Mesenchymal stem cell (in vitro differentiated cells and primary cell): ENCODE measurements at places on chromosomes 2 and 18.

DNA sequence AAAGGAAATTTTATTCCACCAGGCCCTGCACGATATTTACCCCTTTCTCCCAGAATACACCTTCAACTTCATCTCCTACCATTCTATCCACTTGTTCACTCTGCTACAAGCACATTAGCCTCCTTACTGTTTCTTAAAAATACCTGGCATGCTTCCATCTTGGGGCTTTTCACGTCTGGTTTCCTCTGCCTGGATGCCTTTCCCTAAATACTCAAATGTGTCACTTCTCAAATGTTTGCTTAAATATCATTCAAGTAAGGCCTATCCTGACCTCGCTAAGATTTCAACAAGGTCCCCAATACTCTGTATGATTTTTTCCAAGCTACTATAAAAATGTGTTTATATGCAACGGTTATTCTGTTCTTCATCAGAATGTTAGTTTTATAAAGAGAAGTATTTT is 433.0 kb upstream of the CHAC2 start:
- no peak overlapping the region for H3K4me3 ChIP-seq
- no peaks in the 10 kb centered on the region for H3K4me1 ChIP-seq
- no peak overlapping the region for H3K27ac ChIP-seq
- H3K36me3 ChIP-seq = no peaks in the 10 kb centered on the region
- no peak for DNase-seq
- no peaks in the 10 kb centered on the region for H3K27me3 ChIP-seq

GRCh38 chr18:57275111-57275510 is 77.2 kb upstream of the ST8SIA3 start:
- H3K4me3 ChIP-seq = no peak overlapping the region
- peaks cover 2% of the 10 kb centered on the region for H3K4me1 ChIP-seq
- peaks cover 44% of the 10 kb centered on the region for H3K27me3 ChIP-seq
- no peak overlapping the region for H3K27ac ChIP-seq
- DNase-seq = no peak

- H3K27me3 ChIP-seq = peaks cover 12% of the 10 kb centered on the region
- no peaks in the 10 kb centered on the region for H3K4me1 ChIP-seq
- DNase-seq = no peak
- H3K27ac ChIP-seq = no peak overlapping the region
- H3K4me3 ChIP-seq = no peak overlapping the region
These were observed 78.8 kb downstream of the HNRNPLL start for GRCh38 chr2:38523728-38524437.

DNA sequence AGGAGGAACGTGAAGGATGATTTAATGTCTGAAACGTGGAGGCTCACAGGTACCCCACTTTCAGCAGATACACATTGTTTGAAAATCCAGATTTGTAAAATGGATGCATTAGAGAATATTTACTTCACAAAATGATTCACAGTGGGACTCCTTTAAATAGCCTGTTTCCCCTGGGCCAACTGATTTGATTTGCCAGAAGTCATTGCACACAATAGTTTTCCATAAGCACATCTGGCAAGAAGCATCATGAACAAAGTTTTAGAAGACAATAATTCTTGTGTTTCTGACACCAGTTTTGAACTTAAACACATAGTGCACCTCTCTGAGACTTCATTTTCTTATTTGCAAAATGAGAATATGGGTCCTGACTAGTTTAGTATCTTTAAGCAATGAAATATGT is 451.4 kb upstream of the SLC14A2 start:
- no peak overlapping the region for H3K27ac ChIP-seq

DNA sequence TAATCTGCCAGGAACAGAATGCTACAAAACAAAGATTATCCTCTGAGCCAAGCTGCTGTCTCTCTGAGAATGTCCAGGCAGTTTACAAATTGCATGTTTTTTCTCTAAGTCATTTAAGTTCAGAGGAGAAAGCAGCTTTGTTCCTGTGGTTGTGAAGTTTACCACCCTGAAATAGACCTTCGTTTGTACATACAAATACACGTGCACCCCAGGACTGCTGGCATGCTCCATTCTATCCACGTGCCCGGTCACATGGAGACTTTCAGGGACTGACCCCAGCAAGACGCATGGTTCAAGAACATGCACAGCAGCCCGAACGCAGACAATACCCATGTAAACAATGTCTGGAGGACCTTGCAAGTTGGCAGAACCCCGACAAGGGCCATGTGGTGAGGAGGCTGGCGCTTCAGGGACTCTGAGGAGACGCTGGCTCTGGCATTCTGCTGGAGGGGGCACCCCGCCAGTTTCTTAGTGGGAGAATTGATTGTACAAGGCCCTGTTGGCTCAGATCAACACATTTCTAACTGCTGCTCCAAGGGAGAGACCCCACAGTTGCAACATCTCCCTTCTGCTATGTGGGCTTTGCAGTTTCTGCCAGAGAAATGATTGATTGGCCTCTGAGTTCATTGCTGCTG is 33.3 kb downstream of the FAM178B start:
- H3K4me3 ChIP-seq = no peak overlapping the region
- H3K4me1 ChIP-seq = peaks cover 8% of the 10 kb centered on the region
- no peak overlapping the region for H3K27ac ChIP-seq

DNA sequence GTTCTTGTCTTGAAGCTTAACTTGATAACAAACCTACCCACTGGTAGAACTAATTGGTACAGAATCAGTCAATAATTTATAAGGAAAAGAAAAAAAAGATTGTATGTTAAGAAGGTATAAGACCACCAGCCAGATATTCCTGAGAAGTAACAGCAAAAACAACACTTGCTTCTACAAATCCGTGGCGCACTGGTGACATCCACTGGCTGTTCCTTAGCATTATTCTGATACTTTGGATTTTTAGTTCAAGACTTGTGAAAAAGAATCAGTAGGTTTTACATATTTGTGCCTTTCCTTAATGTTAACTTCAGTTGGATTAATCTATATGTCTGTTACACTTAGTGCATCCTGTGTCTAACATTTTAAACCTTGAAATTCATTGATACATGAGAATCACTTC is 141.8 kb downstream of the GRB14 start:
- H3K27ac ChIP-seq = no peak overlapping the region
- H3K27me3 ChIP-seq = no peaks in the 10 kb centered on the region
- peak; percentile 50 for DNase-seq
- H3K4me3 ChIP-seq = no peak overlapping the region

DNA sequence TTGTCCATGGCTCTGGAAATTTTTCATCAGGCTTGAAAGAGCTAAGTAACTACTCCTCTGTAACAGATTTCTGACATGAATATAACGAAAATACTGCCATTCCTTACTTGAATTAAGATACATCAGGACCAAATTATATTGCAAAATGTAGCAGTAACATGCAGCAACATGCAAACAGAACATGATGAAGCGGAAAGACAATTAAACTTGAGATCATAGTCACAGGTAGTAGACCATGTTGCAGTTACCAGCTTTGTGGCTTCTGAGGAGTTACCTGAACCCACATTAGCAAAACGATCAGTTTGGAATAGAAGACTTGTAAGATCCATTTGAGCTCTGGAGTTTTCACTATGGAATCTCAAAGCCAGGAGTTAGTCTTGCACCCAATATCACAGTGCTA is 76.2 kb downstream of the MREG start:
- H3K4me1 ChIP-seq = no peaks in the 10 kb centered on the region
- no peaks in the 10 kb centered on the region for H3K27me3 ChIP-seq
- H3K4me3 ChIP-seq = no peak overlapping the region
- H3K36me3 ChIP-seq = peaks cover 10% of the 10 kb centered on the region
- no peak overlapping the region for H3K27ac ChIP-seq

DNA sequence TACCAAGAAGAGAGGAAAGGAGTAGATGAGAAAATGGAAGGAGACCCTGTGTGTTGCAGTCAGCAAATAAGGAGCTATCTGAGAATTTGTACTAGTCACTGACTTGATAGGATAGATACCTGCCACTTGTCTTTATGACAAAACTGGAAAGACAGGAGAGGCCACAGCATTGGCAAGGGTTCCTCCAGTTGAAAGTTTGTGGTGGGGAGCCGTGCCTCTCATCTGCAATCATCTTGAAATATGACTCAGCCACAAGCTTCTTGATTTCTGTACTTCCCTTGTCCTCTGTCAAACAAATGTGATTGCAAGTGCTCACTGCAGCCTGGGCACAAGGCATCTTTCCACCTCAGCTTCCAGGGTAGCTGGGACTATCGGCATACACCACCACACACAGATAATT is 99.1 kb downstream of the GREB1L start:
- H3K4me1 ChIP-seq = peaks cover 3% of the 10 kb centered on the region
- no peaks in the 10 kb centered on the region for H3K27me3 ChIP-seq
- no peaks in the 10 kb centered on the region for H3K36me3 ChIP-seq
- DNase-seq = no peak
- no peak overlapping the region for H3K27ac ChIP-seq

DNA sequence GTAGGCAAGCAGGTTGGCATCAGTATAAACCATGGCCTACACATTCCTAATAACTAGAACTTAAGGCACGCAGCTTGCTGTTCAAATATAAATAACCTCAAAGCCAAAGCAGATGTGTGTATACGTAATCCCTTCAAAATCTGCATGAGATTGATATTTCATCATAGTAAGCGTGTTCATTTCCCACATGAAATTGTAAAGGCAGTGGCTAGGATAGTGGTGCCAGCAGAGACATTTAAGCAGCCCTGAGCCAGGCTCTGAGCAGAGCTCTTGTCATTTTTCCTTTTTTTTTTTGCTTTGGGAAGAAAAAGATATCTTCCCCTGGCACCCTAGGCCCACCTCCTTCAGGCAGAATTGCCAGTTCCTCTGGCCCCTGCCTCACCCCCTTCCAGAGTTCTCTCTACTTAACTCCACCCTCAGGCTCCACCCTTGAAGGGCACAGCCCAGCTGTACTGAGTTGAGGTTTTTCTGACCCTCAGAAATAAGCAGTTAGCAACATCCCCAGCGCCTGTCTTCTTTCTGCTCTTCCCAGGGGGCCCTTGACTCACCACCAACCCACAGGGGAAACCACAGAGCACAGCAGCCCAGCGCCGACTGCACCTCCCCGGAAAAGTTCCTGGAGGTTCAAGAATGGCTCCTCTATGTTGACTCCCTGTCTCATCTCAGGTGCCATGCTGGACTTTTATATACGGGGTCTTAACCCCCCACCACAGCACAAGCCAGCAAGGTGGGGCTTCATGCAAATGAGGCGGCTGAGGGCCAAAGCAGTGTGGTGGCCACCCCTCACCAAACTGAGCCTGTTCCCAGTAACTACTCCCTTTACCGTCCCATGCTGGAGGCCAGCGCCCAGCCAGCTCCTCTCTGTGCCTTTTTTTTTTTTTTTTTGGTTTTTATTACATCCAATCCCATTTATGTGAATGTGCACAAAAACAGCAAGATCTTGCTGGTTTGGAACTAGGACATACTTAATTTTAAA is 84.7 kb downstream of the EHD3 start:
- no peaks in the 10 kb centered on the region for H3K27me3 ChIP-seq
- peak overlapping the region; percentile 93 for H3K27ac ChIP-seq
- peak; percentile 95 for DNase-seq
- peaks cover 17% of the 10 kb centered on the region for H3K4me1 ChIP-seq

- H3K27ac ChIP-seq = no peak overlapping the region
- peak; percentile 16 for DNase-seq
- no peaks in the 10 kb centered on the region for H3K36me3 ChIP-seq
- H3K4me1 ChIP-seq = peaks cover 3% of the 10 kb centered on the region
- H3K4me3 ChIP-seq = no peak overlapping the region
These were observed 11.7 kb upstream of the ACYP2 start for GRCh38 chr2:54103454-54104314.

DNA sequence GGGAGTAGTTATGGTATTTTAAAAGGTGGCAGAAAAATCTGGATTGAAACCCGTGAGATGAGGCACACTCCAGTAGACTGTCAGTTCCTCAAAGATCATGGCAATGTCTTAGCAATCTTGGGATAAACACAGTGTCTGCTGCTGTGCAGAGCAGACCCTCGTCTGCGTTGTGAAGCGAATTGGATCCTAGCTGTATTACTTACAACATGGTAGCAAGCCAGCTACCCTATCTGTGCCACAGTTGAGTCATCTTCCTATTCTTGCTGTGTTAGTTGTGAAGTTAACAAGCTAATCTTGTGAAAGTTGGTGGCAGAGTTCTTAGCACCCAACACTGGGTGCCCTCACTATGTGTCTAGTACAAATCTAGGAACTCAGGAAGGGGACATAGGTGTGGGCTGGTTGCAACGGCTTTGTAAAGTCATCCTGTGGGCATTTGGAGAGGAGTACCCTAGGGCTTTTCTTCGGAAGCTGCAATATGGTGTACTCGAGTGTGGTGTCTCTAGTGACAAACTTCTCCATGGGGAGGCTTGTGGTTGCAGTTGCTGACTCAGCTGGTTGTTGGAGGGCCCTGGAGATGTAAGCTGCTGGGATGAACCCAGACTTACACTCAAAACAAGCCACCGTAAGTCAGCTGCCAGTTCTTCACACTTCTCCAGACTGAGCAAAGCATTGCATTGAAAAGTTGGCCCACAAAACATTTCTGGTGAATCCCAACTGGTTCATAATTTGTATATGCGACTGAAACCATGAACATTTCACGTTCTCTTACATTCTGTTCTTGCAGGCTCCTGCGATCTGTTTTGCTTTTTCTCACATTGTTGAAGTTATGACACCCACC is 61.5 kb downstream of the ADCYAP1 start:
- peaks cover 30% of the 10 kb centered on the region for H3K27me3 ChIP-seq
- H3K36me3 ChIP-seq = no peaks in the 10 kb centered on the region
- DNase-seq = no peak
- H3K27ac ChIP-seq = no peak overlapping the region
- no peaks in the 10 kb centered on the region for H3K4me1 ChIP-seq

DNA sequence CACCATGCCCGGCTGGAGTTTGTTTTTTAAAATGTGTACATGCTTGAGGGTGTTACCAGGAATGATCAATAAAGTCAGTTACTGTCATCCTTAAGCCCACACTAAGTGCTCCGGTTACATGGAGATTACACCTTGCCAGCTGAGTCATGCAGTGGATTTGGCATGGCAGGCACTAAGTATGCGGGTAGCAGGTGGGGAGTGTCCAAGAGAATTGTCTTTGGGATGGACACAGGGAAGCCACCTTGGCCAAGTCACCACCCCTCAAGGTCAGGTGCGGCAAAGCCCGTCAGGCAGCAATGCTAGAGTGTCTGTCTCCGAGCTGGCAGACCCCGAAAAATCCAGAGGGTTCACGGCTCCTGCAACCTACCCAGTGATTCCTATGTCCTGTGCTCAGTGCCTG is 54.8 kb downstream of the GBX2 start:
- H3K4me3 ChIP-seq = no peak overlapping the region
- no peaks in the 10 kb centered on the region for H3K27me3 ChIP-seq
- H3K27ac ChIP-seq = no peak overlapping the region

DNA sequence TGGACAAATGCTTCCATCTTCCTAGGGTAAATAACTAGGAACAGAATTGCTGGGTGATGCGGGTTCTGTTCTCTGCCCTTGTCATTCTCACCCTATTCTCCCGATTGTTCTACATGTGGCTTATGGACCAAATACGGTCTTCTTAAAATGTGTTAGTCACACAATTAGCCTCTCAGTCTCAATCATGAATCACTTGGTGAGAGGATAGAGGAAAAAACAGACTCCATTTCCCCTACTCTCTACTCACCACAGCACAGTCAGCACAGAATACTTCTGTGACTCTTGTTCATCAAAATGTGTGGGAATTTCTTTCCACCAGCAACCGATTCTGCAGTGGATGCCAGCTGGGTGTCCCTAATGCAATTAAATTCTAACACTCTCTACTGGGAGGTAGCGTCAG is 125.2 kb downstream of the SH3BP4 start:
- H3K27me3 ChIP-seq = no peaks in the 10 kb centered on the region
- H3K36me3 ChIP-seq = no peaks in the 10 kb centered on the region
- H3K4me1 ChIP-seq = no peaks in the 10 kb centered on the region
- H3K27ac ChIP-seq = no peak overlapping the region
- no peak overlapping the region for H3K4me3 ChIP-seq
